Aorta (tissue), 5 donors: ENCODE measurements at places on chromosomes 11 and 22. TPM values are rescaled to one million over a fixed set of nuclear protein-coding genes. Genes with fewer than 3 reads are reported as not detected.

Gene OR8D4
- polyA plus RNA-seq = not detected

Gene OR52I1
- polyA plus RNA-seq = not detected

Gene KCNQ1OT1
- 0.13 TPM for polyA plus RNA-seq

Gene OVCH2
- polyA plus RNA-seq = not detected

Gene ARSA
- 120 TPM for polyA plus RNA-seq

Gene ZP1
- not detected for polyA plus RNA-seq

Gene CASP5
- polyA plus RNA-seq = 0.88 TPM

Gene TSSK2
- polyA plus RNA-seq = 0.50 TPM

Gene GSTT2B
- 23.2 TPM for polyA plus RNA-seq

Gene MLC1
- polyA plus RNA-seq = 2.1 TPM

Gene OR51I1
- polyA plus RNA-seq = not detected
